A673 (cell line): ENCODE measurements at places on chromosomes 3 and 15.
A peak's percentile ranks its signal among the peaks of the same experiment; 100 is the strongest.

- DNase-seq = no peak
Observed at GRCh38 chr15:100103828-100104227, 237.9 kb downstream of the ADAMTS17 start.

GRCh38 chr15:56672721-56673120 lies 60.6 kb downstream of the ZNF280D start:
- no peak for DNase-seq

GRCh38 chr15:101123222-101123910 lies 128.5 kb downstream of the CHSY1 start:
- DNase-seq = no peak

GRCh38 chr3:71421820-71422566 lies 161.5 kb downstream of the FOXP1 start:
- DNase-seq = no peak

- DNase-seq = peak; percentile 94
Observed at GRCh38 chr3:113838631-113839209, at the start of gene GRAMD1C. GRAMD1C (plus strand) TSS chr3:113838788; CDS start chr3:113838910, 122 bp downstream.

DNA sequence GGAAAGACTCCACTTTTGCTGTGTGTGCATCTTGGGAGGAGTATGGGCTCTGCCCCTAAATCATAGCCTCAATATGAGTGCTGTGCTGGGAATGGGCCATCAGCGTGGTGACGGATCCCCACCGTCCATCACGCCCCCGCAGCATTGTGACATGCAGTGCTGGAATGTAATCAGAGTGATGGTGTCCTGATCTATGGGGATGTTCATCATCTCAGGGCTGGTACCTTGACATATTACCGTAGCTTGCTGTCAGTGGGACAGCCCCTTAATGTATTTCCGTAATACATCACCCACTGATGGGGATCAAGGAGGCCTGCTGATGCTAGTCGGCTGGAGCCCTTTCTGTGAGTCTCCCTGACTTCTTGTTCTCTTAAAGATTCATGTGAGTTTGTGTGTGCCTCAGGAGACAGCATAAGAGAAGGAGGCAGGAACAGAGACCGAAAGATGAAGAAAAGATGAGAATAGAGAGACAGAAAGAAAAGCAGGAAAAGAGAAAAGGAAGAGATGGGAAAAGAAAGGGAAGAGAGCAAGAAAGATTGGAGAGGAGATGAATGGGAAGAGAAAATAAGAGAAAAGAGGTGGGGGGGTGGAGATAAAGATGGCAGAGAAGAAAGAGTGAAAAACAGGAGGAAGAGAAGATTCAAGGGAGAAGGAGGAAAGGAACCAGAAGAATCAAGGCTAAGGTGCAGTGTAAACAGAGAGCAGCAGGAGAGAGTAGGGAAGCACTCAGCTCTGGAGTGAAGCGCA lies 183.7 kb downstream of the RPLP1 start:
- no peak for DNase-seq

DNA sequence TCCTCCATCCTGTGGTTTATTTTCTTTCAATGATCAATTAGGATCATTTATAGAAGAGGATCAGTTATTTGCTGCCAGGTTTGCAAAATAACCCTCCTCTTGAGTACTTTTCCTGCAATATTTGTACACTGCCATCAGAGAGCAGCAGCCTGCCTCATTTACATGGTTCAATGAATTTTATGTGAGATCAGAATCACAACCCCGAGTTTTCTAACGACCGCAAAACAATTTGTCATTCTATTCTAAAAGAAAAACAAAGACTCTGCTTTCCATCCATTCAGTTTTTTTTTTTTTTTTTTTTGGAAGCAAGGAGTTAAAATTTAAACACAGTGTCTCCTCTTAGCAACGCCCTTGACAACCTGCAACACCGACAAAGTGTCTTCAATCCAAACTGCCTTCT lies 146.9 kb downstream of the RAB11A start:
- no peak for DNase-seq

DNA sequence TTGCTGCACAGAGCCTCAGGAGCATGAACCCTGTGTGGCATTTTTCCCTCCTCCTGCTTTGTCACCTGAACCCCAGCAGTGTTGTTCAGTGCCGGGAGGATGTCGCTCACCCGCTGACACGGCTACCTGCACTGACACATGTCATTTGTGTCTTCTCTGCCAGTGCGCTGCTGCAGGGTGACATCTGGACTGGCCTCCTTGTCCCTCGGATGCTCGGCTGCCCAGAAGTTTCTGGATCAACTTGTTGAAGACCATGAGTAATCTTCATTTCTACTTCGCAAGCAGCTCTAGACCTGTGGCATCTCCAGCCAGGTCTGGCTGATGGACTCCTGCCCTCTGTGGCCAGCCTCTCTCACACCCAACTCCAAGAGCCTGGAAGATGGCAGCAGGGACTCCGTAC lies 311.1 kb upstream of the C2CD4B start:
- DNase-seq = no peak

- no peak for DNase-seq
Observed at GRCh38 chr3:33364531-33365128, 75.6 kb downstream of the UBP1 start.

GRCh38 chr3:106840319-106840718 lies 536.9 kb upstream of the CCDC54 start:
- DNase-seq = no peak

DNA sequence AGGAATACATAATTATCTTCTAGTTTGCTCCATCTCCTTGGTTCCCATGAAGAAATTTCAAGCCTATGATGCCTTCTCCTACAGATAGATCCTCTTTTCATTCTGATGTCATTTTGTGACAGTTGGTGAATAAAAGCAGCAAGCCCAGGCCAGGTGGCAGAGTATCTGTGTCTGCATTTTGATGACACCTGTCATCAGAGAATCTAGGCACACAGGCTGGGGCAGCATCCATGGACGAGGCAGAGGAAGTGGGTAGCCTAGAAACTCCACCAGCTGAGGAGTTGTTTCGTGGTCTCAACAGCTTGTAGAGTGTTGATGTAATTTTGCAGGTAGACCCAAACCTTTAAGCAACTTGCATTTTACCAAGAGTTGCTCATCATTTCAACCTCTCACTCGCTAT lies 269.8 kb downstream of the FEZF2 start:
- no peak for DNase-seq

DNA sequence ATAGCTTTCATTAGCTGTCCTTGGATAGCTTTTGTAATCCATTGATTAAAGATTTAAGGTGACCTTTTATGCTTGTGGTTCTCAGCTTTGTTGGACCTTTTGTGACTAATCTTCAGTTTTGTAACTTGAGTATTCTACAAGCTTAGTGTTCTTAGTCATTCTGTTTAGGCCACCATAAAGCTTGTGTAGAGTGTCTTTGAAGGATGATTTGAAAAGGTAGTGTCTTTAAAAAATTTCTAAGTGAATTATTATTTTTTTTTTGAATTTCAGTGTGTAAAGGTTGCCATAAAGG lies 7.5 kb downstream of the MORF4L1 start:
- no peak for DNase-seq

DNA sequence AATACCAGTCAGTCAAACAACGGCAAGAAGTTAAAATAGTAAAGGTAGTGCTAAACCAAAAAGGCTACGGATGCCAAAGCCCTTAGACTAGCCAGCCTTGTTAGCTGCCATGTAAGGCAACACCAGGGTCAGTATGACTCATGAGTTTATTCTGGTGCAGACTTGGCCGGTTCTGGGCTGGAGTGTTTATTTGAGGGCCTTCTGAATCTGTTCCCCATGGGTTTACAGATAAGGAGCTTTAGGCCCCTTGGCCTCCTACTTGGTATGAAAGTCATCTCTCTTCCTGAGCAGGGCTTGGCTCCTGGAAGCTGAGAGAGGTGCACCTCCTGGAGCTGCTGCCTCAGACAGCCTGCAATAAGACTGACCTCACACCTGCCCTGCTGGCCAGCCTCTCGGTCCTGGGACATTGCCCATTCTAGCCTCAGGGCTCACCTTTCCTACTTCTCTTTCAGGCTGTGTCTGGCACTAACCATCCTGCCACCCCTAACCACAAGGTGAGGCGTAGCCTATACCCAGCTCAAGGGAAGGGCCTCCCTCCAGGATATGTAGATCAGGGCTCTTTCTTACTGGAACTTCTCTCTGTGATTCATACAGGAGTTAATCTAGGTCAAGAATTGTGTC lies 10.4 kb upstream of the RTP1 start:
- no peak for DNase-seq

DNA sequence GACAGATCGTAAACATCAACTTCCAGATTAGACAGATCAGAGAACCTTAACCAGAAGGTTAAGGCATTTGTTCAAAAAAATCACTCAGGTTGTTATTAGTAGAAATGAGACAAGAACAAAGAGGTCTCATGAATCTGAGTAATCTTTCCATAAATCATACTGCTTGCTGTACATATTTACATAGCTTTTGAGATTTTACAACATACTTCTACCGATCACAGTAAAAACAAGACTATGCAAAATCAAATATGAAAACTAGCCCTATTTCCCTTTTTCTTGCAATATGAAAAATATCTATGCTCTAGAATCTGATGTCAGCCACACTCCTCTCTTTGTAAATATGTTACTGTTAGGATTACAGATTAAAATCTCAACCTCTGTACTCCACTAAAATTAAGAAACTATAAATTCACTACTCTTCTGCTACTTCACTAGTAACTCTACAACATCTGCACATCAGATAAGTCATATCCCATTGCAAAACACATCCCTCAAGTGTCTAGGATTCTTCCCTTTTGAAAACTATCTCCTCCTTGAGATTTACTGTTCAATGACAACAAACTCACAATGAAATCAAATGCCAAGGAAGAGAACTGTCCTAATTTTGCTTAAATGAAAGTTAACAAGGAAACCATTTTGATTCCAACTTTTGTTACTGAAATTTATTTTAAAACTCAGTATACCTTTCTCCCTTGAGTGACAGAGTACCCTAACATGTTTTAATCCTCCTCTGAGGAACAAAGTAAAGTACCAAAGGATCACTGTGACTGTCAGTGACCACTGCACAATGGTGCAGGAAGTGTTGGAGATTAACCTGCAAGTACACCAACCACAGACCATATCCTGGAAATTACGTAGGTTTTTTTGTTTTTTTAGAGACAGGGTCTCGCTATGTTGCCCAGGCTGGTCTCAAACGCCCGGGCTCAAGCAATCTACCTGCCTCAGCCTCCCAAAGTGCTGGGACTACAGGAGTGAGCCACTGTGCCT lies 12.8 kb downstream of the DCUN1D1 start:
- no peak for DNase-seq

GRCh38 chr3:17065881-17066280 lies 181.1 kb downstream of the PLCL2 start:
- peak; percentile 41 for DNase-seq

DNA sequence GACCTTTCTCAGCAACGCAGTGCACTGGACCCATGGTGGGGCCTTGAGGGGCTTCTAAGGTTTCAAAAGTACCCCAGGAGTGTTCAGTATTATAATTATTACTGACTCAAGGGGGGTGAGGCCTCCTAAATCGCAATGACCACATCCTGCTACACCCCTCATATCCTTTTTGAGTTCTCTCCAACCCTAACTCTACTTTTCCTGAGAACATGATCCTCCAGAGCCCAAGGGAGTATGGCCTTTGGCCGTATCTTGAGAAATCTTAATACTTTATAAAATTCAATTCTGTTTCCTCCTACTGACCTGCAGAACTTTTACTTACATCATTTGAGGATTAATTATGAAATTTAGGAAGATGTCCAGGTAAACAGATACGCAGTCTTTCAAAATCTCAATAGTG lies 30.4 kb upstream of the RARRES1 start:
- DNase-seq = no peak

DNA sequence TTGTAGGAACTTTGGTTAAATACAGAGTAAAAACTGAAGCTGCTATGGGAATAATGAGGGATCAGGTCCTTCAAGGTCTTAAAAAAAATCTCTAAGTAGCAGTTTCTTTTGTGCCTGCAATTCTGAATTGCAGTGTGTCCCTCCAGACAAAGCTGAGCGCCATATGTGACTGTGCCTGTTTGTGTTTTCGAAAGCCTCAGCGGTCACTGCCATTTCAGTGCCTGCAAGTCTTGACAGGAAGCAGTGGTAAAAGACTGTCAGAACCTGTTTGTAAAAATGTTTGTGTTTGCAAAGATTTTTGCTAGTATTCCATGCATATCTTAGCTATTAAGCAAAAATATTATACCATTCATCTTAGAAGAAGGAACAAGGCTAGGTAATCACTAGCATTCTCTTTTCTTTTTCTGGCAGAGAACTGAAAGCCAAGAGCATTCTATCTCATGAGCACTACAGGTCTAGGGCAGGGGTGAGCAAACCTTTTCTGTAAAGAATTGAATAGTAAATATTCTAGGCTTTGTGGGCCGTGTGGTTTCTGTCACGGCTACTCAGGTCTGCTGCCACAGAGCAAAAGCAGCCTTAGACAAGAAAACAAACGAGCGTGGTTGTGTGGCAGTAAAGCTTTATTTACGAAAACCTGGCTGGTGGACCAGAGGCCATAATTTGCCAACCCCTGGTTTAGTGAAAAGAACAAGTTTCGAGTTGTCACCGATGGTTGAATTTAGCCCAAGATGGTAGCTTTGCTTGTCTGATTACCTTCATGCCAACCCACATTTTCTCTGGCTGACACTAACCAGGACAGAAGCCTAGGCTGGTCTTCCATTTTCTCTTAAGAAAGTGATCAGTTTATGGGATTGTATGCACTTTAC lies 134.4 kb downstream of the CACNA1D start:
- no peak for DNase-seq

GRCh38 chr3:122102191-122102935 lies 47.2 kb downstream of the CD86 start:
- no peak for DNase-seq

- DNase-seq = no peak
Observed at GRCh38 chr15:42994546-42994945, 74.0 kb upstream of the TTBK2 start.

DNA sequence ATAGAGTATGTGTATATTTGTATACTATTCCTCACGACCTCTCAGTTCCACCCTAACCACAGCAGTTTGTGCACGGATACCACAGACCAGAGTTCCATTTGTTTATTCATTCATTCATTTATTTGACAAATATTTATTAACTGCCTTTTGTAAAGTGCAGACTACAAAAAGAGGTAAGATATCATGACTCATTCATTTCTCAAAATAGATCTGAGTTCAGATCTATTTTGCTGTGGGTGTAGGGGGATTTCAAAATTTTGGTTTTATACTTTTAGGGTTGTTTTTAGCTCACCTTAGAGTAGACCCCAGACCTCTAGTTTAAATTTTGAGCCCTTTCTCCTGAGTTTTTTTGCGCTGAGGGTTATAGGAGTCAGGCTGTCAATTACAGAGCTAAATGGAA lies 76.1 kb upstream of the LRRFIP2 start:
- no peak for DNase-seq

DNA sequence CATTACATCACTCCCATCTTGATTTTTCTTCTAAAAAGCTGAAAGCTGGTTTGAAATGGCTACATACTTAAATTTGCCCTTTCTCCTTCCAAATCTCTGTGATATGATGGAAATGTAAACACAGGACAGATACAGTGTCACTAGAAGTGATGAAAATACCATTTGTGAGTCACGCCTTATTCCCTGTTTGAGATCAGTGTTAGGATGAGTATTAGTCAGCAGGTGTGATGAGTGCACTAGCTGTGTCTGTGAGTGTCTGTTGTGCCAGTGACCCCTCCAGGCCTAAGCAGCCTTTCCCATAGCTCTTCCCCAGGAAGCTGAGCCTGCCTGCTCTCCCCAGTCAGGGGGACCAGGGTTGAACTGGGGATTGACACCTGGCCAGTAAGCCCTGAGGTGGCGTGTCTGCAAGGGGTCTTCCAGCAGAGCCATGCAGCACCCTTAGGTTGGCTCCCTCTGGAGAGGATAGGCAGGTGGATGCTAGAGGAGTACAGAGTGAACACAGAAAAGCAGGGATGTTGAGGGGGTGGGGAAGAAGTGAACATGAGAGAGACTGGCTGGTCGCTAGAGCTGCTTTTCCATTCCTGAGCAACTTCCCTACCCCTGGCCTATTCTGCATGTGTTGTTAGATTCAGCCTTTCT lies 92.0 kb downstream of the PDE8A start:
- no peak for DNase-seq
